ENCODE measurements at places on chromosomes 5 and 9. TPM values are rescaled to one million over a fixed set of nuclear protein-coding genes. Genes with fewer than 3 reads are reported as not detected.

GRCh38 chr9:136900988-136901515, 14.7 kb downstream of the TRAF2 start:
- DNase-seq = no peak

- DNase-seq = peak; percentile 48
Measured at GRCh38 chr9:13278368-13279246, 885 bp downstream of the MPDZ start.

DNA sequence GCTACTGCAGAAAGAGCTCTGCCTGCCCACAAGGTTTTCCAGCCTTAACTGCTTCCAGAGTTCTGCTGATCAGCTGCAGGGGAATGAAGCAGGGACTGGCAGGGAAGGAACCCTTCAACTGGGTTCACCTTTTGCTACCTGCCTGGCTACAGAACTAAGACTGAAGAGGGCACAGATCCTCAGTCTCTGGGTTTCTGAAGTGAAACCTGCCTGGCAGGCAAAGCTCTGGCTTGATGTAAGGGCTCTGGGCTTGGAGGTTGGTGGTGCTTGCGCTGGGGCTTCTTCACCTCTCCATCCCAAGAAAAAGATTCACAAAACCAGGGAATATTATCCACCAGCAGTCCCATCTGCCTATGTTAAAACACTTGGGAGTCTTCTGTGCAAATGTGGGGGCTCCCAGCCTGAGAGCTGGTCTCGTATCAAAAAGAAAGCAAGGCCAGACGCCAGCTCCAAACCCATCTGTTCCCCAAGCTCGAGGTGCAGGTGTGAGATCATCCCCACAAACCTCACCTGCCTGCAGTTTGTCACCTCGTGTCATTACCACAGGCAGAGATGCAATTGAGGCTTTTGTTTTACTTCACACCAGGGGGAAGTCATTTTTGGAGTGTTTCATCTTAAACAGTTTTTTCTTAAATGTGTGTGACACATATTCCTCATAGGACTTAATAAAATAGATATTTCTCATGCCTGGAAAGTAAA, 58.3 kb downstream of the BNC2 start:
- no peak for DNase-seq

- no peak for DNase-seq
Measured at GRCh38 chr5:97797994-97798451, 615.0 kb upstream of the RIOK2 start.

DNA sequence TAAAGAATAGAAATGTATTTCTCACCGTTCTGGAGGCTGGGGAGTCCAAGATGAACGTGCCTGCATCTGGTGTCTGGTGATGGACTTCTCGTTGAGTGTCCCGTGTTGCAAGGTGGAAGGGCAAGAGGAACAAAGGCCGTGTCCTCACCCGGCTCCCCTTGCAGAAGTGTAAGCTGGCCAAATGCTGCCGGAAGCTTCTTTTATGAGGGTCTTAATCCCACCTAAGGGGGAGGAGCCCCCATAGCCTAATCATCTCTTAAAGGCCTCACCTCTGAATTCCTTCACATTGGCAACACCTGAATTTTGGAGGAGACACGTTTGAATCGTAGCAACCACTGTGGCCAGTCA, 99.1 kb upstream of the DAP start:
- no peak for DNase-seq

GRCh38 chr9:127523312-127523851, 72.1 kb downstream of the LRSAM1 start:
- no peak for DNase-seq

GRCh38 chr5:161707382-161707781, 21.9 kb downstream of the GABRA6 start:
- DNase-seq = no peak

DNA sequence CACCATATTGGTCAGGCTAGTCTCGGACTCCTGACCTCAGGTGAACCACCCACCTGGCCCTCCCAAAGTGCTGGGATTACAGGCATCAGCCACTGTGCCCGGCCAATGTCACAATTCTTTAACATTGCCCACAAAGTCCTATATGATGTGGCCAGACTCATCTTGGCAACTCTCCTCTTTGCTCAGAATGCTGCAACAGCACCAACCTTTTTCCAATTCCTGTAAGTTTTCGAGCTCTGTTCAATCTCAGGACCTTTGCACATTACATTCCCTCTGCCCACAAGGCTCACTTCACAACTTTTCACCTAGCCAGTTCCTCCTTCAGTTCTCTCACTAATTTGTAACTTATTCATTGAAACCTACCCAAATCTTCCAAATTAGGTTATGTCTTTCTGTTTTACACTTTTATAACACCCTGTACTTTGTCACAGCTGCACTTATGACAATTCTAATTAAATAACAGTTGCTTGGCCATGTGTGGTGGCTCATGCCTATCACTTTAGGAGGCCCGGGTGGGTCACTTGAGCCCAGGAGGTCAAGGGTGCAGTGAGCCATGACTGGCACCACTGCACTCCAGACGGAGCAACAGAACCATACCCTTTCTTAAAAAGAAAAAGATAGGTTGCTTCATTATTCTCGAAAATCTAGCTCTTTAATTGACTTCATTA, 30.9 kb upstream of the GLDC start:
- DNase-seq = no peak

DNA sequence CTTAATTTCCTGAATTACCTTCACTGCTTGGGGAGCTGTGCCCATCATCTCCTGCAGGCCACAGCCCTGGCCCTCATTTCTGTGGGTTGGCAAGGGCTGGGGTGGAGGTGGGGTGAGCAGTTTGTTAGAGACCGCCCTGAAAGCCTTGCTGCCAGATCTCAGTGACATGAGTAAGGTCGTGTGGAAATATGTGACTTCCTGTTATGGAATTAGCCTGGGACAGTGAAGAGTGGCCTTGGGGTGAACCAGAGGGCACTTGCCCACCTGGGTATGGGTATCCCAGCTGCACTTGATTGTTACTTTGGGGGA, 2.5 kb upstream of the HNRNPAB start:
- no peak for DNase-seq

DNA sequence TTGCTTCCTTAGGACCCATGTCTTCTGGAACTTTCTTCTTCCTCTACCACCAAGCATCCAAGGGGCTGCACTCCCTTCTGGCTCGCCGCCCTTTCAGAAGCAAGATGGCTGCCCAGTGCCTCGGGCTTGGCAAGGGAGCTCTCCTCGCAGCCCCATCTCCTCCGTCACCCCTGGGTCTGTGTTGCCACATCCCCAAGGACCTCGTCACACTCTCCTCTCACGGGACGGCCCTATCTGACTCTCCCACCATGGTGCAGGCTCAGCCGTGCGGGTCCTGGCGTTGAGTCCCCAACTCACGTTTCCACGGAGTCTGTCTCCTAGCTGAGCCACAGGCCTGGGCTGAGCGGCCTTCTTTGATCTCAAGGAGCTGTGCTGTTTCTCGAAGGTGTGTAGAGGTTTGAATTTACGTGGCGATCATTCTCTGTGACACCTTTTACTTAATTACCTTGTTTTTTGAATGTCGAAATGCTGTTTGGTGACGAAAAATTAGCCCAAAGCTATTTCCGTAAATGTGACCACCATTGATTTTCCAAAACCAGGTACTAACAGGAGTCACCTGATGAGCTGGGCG, 15.0 kb upstream of the SCGB3A1 start:
- no peak for DNase-seq

GRCh38 chr9:93188426-93189368, 4.8 kb downstream of the WNK2 start:
- DNase-seq = no peak

DNA sequence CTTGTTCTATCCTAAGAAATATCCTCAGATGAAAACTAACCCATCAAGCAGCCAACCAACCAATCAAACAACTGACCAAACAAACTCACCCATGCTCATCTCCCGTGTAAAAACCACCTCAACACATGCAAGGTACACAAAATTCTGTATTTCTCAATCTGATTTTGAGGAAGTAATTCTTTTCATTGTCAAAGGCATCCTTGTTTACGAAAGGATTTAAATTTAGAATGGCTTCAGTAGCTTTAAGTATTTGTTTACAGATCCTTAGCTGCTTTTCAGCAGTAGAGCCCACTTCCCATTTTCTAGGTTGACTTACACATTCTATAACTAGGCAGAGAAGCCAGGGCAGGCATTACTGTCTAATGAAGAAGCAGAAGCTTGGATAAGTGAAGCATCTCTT, 78.6 kb downstream of the NTRK2 start:
- DNase-seq = no peak

DNA sequence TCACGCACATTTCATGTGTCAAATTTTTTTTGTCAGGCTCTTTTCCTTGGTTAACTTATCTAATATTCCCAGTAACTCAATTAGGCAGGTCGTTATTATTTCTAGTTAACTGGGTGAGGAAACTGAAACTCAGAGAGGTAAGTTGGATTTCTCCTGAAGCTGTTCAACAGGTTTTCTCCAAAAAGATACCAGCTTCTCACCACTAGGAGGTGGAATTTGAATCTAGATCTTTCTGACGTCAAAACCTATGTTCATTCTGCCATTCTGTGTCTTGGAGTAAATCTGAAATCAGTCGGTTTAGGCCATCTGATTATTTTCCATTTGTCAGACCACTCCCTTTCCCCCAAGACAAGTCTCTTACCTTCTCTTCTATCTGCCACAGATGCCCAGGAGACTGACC, 572.9 kb downstream of the ACTL7B start:
- DNase-seq = no peak

DNA sequence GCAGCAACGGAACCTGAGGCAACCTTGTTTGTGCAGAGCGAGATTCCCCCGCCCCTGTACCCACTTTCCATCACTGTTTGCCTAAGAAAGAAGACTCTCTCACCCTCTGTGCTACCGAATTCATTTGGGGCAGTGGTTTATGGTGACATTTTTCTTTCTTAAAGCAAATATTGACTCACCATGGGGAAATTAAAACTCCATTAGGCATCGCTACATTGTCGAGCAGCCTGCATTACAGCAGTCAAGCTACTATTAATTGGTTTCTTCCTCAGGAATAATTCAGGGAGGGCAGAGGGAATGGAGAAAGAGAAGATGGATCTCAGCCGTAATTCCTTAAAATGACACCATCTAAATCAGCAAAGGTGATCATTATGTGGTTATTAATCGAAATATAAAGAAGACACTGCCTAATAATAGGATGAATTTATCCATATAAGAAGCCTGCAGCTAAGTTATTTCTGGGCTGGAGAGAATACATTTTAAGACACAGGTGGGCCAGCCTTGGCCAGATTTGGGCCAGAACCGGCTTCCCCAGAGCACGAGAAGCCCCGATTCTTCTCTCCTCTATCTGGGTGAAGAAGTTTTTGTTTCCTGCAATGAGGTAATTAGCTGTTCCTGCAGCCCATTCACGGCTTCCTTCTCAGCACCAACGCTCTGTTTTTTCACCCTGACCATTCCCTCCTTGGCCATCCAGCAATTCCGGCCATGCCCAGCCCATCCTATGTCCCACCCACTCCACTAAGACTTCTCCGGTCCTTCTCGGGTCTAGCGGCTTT, 16.8 kb downstream of the CFAP77 start:
- no peak for DNase-seq

DNA sequence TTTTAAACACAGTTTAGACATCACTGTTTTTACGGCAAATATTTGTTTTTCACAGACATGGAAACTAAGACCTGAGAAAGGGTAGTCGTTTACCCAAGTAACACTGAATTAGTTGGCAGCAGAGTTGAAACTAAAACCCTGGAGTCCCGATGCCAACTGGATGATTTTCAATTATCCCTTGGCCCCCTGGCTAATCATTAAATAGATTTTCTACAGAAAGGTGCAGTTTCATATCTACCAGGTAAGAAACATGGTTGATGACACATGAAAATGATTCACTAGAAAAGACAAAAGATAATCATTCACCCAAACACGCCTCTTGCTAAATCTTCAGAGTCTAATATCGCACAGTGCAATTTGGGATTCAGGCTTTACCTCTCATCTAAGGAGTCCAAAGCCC, 136.9 kb downstream of the SEMA5A start:
- no peak for DNase-seq

DNA sequence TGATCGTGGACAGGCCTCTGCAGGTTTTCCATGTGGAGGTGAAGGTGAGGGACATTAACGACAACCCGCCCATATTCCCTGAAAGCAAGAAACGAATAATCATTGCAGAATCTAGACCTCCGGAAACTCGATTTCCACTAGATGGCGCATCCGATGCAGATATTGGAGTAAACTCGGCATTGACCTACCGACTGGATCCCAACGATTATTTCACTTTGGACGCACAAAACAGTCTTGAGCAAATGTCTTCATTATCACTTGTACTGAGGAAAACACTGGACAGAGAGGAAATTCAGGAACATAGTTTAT, 621 bp downstream of the PCDHA13 start:
- no peak for DNase-seq

DNA sequence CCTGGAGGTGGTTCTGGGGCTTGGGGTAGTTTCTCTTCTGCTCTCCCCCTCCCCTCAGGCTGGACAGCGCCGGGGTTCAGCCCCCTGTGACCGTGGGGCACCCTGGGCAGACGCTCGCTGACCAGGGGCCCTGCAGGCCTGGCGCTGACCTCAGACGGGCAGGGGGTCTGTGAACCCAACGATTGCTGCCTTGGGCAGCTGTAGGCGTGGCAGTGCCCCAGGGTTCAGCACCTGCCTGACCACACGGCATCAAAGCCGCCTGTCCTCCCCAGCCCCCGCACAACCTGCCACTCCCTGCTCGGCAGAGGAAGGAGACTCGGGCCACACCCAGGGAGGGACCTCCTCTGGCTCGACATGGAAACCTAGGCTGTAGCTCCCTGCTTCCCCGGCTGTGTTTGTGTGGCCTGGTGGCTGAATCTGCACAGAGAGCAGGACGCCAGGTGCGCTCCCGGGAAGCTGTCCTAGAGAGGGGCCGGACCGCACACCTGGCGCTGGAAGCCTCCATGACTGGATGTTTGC, 12.2 kb downstream of the LCN12 start:
- DNase-seq = no peak

GRCh38 chr9:4904322-4905134, 80.5 kb upstream of the JAK2 start:
- no peak for DNase-seq

WDR55 gene
- total RNA-seq = 23.6 TPM

FGF1 gene
- not detected for total RNA-seq

SH2D3C gene
- 6.0 TPM for total RNA-seq

SNAPC4 gene
- total RNA-seq = 18.2 TPM

KCNV2 gene
- total RNA-seq = not detected
